Suppressor macrophage (primary cell): ENCODE measurements at places on chromosomes 1 and 21.

DNA sequence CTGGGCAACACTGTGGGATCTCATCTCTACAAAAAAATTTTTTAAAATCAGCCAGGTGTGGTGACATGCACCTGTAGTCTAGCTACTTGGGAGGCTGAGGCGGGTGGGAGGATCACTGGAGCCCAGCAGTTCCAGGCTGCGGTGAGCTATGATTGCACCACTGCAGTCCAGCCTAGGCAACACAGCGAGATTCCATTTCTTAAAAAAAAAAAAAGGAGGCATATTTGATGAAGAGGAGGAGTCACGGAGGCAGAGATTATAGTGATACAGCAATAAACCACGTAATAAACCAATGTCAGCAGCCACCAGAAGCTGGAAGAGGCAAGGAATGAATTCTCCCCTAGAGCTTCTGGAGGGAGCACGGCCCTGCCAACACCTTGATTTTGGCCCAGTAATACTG is 4.0 kb downstream of the LIX1L start:
- no peak for DNase-seq

DNA sequence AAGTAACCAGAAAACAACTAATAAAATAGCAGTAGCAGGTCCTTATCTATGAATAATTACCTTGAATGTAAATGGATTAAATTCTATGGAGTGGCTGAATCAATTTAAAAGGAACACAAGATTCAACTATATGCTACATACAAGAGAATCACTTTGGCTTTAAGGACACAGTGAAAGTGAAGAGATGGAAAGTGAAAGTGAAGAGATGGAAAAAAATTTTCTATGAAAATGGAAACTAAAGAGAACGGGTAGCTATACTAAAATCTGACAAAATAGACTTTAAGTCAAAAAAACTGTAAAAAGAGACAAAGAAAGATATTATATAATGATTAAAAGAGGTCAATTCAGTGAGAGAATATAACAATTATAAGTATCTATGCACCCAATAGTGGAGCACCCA is 54.7 kb downstream of the C1orf185 start:
- DNase-seq = no peak

GRCh38 chr1:109266965-109267364 is 16.0 kb downstream of the PSRC1 start:
- DNase-seq = no peak

DNA sequence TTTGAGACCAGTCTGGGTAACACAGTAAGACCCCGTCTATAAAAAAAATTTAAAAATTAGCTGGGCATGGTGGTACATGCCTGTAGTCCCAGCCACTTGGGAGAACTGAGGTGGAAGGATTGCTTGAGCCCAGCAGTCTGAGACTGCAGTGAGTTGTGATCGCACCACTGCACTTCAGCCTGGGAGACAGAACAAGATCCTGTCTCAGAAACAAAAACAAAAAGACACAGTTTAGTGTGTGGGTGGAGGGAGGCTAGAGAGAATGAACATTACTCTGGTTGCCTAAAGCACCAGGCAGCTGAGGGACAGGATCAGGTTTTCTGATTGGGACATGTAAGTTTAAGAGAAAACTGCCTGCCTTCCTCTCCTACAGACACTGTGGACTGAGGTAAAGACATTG is 42.3 kb downstream of the VAMP4 start:
- no peak for DNase-seq

- no peak for DNase-seq
Observed at GRCh38 chr1:104056786-104057185, 307.1 kb downstream of the AMY1C start.

GRCh38 chr21:31597683-31598082 is 61.8 kb upstream of the SOD1 start:
- no peak for DNase-seq

DNA sequence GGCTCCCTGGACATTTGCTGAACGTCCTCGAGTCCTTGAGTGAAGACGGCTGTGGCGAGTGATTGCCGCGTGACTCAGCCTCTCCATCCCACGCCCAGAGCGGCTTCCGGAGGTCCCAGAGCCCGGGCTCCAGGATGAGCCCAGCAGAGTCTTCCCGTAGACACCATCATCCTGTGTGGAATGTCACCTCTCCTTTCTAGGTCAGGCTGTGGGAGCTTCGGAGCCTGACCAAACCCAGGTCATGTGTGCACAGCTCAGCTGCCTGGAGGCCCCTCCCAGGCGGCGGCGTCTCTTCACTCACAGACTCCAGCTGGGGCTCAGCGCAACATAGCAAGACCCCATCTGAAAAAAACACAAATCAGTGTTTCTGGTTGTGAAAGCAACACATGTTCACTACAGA is 38.2 kb downstream of the PRKCZ start:
- DNase-seq = no peak

DNA sequence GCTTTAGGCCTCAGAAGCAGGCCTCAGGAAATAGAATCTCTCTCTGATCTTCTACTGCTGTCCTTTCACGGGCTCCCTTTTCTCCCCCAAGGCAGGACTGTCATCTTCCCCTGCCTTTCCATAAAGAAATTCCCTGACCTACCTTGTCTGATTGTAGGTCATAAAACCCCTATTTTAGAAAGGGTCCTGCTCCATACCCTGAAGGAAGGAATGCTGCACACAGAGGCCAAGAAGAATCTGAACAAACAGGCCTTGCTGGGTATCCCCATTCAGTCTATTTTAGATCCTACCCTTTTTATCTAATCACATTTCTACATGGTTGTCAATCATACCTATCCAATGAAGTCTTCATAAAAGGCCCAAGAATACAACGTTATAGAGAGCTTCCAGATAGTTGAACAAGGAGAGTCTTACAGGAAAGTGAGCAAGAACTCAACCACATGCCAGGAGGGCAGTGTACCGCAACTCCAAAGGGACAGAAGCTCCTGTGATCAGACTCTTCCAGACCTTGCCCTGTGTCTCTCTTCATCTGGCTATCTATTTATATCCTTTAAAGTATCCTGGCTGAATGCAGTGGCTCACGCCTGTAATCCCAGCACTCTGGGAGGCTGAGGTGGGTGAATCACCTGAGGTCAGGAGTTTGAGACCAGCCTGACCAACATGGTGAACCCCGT is 93.1 kb downstream of the SLC16A1 start:
- no peak for DNase-seq

GRCh38 chr1:233597489-233597901 is 16.4 kb upstream of the KCNK1 start:
- DNase-seq = no peak

- peak; percentile 65 for DNase-seq
Observed at GRCh38 chr1:18949686-18950400, 6.6 kb downstream of the IFFO2 start.

- DNase-seq = no peak
Observed at GRCh38 chr1:94608852-94609530, 67.4 kb upstream of the F3 start.

GRCh38 chr1:211578640-211579439 is at the start of gene SLC30A1:
Gene SLC30A1, minus strand, starts transcription at chr1:211579161. Its CDS starts 549 bp downstream, at chr1:211578612.
- peak; percentile 99 for DNase-seq

- no peak for DNase-seq
Observed at GRCh38 chr1:230679825-230680224, 34.1 kb downstream of the AGT start.

GRCh38 chr1:190475421-190476141 is 2.1 kb downstream of the BRINP3 start:
- no peak for DNase-seq

DNA sequence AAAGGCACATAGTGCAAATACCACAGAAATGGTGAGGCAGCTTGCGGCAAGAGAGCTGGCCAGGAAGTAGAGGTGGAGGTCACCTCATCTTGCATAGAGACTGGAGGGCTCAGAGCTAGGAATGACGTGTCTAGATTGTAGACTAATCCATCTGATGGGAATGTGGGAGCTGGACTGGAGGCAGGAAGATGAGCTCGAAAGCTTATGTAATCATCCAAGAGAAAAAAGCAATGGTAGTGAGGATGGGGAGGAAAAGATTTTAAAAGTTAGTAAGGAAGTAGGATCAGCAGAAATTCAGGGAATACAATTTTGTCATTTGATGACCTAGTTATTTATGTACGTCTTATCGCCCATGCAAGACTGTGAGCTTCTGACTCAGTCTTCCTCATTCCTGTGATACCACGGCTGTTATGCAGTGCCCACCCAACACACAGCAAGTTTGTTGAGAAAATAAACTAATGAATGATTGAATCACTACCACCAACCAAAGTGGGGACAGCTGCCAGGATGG is 123.9 kb downstream of the RRAGC start:
- no peak for DNase-seq

DNA sequence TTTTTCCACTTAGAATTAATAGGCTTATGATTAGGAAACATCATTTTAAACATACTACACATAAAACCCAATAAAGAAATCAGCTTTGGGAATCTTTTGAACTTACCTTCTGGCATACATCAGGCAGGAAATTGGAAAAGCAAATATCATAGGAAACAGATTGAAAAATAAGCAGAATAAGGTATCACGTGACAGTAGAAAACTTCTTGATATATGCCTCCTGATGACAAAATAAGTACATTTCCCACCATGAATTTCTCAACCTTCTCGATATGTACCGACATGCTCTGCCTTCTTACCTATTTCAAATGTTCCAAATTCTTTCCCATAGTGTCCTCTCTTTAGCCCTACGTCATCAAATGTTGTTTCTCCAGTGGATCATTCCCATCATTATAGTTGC is 72.4 kb downstream of the CLCA4 start:
- no peak for DNase-seq

DNA sequence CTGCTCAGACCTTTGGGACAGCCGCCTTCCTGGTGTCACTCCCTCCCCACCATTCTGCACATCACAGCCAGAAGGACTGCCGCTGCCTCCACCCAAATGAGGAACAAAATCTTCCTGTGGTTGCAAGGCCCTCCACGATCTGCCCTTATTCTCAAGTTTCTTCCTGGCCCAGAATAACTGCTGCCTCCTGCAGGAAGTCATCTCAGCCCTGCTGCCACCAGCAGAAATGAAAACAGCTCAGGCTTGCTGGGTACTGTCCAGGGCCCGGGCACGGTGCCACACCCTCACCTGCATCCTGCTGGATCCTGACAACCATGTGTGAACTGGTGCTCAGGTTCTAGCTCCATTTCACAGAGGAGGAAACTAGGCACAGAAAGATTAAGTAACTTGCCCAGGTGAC is 2.8 kb downstream of the CLDN19 start:
- DNase-seq = peak; percentile 84

DNA sequence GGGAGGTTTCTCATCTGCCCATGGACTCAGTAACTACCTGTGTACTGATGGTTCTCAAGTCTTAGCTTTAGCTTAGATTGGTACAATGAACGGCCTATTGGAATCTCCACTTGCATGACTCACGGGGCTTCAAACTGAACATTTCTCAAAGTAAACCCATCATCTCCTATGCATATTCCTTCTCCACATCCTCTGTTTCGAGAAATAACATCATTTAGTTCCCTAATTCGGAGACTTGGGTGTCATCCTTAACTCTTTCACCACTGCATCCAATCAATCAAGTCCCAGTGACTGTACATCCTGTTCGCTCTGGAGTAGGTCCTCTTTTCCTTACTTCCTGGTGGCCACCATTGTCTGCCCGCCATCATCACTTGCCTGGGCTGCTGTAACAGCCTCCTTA is 55.8 kb downstream of the LGR6 start:
- DNase-seq = peak; percentile 22

GRCh38 chr1:100034470-100034869 is 64.7 kb downstream of the SLC35A3 start:
- peak; percentile 4 for DNase-seq

GRCh38 chr1:158107916-158108315 is 72.8 kb upstream of the CD1D start:
- DNase-seq = no peak

- DNase-seq = no peak
Observed at GRCh38 chr1:106651028-106651762, 405.3 kb upstream of the PRMT6 start.

- no peak for DNase-seq
Observed at GRCh38 chr1:164689672-164690511, 130.9 kb downstream of the PBX1 start.

GRCh38 chr1:44134071-44134920 is 7.1 kb downstream of the KLF18 start:
- DNase-seq = no peak

DNA sequence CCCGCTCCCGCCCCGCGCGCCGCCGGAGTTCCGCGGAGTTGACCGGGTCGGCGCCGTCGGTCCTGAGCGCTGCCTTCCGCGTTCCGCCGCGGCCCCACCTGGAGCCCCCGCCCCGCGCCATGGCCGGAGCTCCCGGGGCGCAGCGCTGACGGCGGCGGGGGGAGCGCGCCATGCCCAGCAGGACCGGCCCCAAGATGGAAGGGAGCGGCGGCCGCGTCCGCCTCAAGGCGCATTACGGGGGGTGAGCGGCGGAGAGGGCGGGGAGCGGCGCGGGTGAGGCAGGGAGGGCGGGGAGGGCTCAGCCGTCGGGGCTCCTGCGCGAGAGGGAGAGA is 216 bp downstream of the PRKCZ start:
- DNase-seq = no peak

- DNase-seq = no peak
Observed at GRCh38 chr1:53543130-53543777, 84.1 kb downstream of the DMRTB1 start.

DNA sequence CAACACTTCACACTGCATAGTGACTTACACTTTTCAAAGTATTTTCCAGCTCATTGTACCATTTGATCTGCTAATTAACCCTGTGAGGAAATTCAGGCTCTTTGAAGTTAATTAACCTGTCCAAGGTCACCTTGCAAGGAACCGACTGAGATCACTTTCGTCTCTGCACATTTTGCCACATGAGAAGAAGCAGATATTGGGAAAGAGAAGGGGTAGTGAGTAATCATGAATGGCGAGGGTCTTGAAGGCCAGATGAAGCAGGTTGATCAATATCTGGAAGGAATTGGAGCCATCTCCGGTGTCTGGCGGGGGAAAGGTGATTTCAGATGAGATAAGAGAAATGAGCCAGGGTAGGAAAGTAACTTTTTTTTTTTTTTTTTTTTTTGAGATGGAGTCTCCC is 3.4 kb downstream of the APOA2 start:
- DNase-seq = no peak

- DNase-seq = no peak
Observed at GRCh38 chr1:42968654-42969053, 10.0 kb upstream of the SLC2A1 start.
